ENCODE measurements at places on chromosomes 1 and 21. TPM values are rescaled to one million over a fixed set of nuclear protein-coding genes. Genes with fewer than 3 reads are reported as not detected.

The OR2L3 gene
- total RNA-seq, result 0.79 TPM

The ABCG1 gene
- total RNA-seq, result 22.5 TPM

The TIE1 gene
- 32.3 TPM for total RNA-seq

- no peak overlapping the region for H3K27ac ChIP-seq
- DNase-seq, result no peak
- H3K4me3 ChIP-seq, result no peak overlapping the region
- H3K27me3 ChIP-seq, result no peaks in the 10 kb centered on the region
- peaks cover 35% of the 10 kb centered on the region for H3K4me1 ChIP-seq
Observed at GRCh38 chr1:40662864-40663263, 2.6 kb downstream of the RIMS3 start.

GRCh38 chr1:164040754-164041153 is 518.2 kb upstream of the PBX1 start:
- H3K4me3 ChIP-seq, result no peak overlapping the region
- H3K4me1 ChIP-seq, result no peaks in the 10 kb centered on the region
- DNase-seq, result no peak
- no peak overlapping the region for H3K27ac ChIP-seq
- no peaks in the 10 kb centered on the region for H3K36me3 ChIP-seq

GRCh38 chr1:219517031-219517430 is 95.9 kb downstream of the ZC3H11B start:
- H3K4me3 ChIP-seq, result no peak overlapping the region
- H3K27me3 ChIP-seq, result no peaks in the 10 kb centered on the region
- no peak overlapping the region for H3K27ac ChIP-seq
- no peak for DNase-seq

Measured in spinal cord (tissue), 10 donors.